ENCODE measurements at places on chromosomes 7 and 10. TPM values are rescaled to one million over a fixed set of nuclear protein-coding genes. Genes with fewer than 3 reads are reported as not detected.
A peak's percentile ranks its signal among the peaks of the same experiment; 100 is the strongest.

DNA sequence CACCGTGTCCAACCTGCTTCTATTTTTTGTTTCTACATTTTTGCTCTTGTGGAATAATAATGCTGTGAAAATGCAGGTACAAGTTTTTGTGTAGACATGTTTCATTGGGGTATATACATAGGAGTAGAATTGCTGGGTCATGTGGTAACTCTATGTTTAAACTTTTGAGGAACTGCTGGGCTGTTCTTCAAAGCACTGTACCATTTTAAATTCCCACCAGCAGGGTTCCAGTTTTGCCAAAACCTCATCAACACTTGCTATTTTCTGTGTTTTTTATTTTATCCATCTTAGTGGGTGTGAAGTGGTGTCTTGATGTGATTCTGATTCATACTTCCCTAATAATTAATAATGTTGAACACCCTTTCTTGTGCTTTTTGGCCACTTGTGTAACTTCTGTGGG is 138.6 kb downstream of the RGS10 start:
- DNase-seq, result no peak

DNA sequence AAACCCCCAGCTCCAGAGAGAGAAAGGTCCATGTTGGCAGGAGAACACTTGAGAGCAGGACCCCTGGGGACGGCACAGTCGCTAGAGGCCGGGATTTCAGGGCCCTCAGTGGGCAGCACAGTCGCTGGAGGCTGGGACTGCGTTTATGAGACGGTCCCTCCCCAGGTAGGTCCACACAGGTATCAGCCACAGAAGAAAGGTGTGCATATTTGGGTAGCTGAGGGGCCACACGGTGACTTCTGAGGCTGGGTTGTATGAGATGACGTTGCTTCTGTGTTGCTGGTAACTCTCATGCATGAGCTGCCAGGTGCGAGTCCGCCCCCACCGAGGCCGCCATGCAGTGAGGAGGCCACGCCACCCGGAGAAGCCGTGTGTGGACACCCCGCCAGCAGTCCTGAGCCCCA is 56.9 kb upstream of the PPP2R2D start:
- no peak for DNase-seq

DNA sequence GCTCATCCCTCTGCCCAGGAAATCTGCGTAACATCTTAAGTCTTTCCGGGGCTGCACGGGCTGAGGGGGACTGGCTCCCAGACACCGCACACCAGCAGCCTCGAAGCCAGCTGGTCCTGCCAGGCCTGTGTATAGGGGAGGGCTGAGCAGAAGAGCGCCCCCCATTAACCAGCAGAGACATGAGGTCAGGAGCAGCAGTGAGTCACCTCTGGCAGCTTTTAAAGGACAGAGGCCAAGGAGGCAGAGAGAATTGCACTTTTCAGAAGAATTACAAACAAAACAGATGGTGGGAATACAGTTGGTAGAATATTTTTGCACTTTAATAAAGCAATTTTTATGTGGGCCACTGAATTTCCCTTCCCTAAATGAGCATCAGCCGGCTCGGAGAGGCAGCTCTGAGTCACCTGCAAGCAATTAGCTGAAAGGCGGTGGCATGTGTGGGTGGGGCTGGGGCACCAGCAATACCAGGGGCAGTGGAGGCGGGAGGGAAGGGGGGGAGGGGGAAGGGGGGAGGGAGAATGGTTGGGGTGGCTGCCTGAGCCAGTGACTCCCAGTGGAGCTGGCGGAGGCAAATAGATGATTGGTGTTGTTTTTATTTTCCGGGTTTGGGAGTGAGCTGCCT is 39.1 kb downstream of the GOLGA7B start:
- DNase-seq, result peak; percentile 64

GSTO1 gene
- 179 TPM for total RNA-seq

SLC26A3 gene
- total RNA-seq, result not detected

SDK1 gene
- 0.25 TPM for total RNA-seq

GRCh38 chr10:45353186-45353585 is 20.8 kb upstream of the ALOX5 start:
- DNase-seq, result no peak

DNA sequence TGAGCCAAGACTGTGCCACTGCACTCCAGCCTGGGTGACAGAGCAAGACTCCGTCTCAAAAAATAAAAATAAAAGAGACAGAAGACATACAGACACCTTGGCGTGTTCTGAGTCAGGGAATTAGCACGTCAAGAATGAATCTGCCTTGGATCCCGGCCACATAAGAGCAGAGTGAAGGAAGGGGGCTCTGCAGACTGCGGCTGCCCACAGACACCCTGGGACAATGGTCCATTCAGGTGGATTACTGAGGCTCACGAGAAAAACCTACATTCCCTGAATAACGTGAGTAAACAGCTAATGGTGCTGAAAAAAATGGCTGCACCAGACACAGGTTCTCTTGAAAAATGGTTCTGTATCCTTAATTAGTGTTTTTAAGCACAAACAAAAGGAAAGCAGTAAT is 100.1 kb upstream of the FGFR2 start:
- no peak for DNase-seq

- DNase-seq, result no peak
Observed at GRCh38 chr7:43522406-43523156, 60.3 kb upstream of the STK17A start.

DNA sequence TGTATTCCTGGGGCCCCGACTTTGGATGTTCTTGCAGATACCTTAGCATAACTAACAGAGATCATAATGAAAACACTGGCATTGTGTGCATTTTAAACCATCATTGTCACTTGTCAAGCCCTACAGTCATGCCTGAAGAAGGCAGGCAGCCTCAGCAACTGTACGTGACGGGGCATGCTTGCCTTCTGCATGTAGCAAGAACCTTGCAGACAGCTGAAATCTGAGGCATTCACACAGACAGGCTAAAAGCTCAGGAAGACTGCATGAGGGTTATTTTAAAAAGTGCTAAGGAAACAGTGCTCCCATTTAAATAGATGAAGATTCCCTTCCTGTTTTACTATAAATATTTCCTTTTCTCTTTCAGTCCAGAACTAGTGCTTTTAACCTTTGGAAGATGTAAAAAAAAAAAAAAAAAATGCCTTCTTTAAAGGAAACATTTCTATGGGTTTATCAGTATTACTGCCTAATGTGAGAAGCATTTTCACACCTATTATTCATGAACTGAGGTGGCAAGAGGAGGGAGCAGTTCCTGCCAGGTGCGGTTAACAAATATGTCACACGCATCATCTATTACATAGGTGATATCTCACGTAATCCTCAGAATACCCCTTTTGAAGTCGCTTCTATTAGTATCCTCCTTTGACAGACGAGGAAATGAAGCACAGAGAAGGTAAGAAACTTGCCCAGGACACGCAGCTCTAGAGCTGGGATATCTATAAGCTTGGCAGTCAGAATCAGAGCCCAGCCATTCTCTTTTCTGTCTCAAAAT is 88.1 kb downstream of the PRKCQ start:
- DNase-seq, result peak; percentile 69

CDHR3 gene
- total RNA-seq, result 0.74 TPM

- no peak for DNase-seq
Observed at GRCh38 chr10:101388676-101389276, 34.8 kb downstream of the BTRC start.

DNA sequence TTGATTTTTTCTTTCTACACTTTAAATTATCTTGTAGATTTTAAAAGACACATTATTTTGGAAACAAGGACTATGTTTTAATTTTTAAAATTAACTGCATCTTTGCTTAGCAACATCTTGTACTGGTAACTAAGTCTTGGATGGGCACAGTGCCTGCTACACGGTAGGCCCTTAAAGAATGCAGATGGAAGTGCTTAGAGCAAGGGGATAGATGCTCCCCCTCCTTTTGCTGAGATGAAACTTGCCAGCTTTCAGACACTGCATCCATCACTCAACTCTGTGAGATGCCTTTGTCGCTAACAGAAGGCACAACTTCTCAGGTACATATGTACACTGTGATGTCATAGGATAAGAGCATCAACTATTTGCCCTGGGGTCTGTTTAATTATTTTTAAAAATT is 103.9 kb downstream of the LRRC18 start:
- DNase-seq, result no peak

SLC18A3 gene
- total RNA-seq, result not detected

AASS gene
- 0.76 TPM for total RNA-seq

SCIN gene
- not detected for total RNA-seq

- DNase-seq, result no peak
Observed at GRCh38 chr10:92156874-92157773, 133.8 kb downstream of the CPEB3 start.

MUC3A gene
- not detected for total RNA-seq

- no peak for DNase-seq
Observed at GRCh38 chr10:75736151-75736640, 304.8 kb downstream of the LRMDA start.

ADAMTS14 gene
- total RNA-seq, result 0.25 TPM

GRCh38 chr10:128646956-128647355 is 520.7 kb upstream of the MKI67 start:
- DNase-seq, result no peak

DNA sequence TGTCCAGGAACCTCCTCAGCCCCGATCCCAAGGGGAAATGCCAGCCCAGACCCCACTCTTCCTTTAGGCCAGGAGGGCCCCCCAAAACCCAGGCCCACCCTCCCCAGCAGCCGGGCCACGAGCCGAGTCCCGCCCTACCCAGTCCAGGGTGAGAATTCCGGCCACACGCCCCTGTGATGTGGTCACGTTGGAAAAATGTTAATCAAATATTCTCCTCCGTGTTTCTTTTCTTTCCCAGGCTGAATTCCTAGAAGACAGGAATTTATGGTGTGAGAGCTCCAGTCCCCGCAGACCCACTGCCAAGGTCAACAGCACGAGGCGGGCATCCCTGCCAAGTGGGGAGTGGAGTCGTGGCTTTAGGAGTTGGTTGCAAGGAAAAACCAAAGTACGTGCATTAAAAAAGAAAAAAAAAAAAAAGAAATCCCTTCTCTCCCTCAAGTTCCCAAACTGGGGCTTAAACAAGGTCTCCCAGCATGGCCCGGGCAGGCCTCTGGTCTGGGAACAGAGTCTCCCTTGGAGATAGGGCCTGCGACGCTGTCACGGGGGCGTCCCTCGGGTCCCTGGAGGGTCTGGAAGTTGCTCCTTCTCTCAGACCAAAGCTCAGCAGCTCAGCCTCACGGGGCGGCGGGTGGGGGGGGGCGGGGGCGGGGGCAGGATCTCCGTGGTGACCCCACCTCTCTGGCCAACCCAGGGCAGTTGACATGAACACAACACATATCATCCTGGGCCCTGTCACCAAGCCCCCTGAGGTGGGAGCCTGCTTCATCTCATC is 28.1 kb upstream of the ELN start:
- DNase-seq, result no peak

HOXA4 gene
- 0.25 TPM for total RNA-seq

GRCh38 chr7:151891182-151891581 is 14.3 kb upstream of the PRKAG2 start:
- no peak for DNase-seq

ARHGEF5 gene
- 6.7 TPM for total RNA-seq
